Iris pigment epithelial cell (primary cell): ENCODE measurements at places on chromosomes 7 and 10.

DNA sequence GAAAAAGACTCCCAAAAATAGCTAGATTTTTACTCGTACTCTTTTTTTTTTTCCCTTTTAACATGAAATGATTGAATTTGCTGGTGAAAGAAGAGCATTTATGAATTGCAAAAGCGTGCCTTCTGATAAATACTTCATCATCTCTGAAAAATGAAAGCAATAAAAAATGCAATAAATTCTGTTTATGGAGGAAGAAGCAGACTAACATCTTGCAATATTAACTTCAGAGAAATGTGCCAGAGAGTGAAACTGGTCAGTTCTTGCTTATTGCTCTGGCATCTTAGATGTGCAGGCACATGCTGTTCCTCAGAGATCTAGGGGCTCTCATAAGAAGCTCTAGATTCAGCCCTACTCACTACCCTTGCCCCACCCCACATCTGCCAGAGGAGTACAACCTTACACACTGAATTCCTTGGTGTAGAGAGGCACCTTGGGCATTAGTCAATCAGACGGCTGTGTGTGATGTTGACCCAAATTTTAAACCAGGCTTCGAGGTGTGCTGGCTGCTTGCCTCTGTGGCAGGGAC is 891.1 kb upstream of the GHITM start:
- DNase-seq, result no peak

DNA sequence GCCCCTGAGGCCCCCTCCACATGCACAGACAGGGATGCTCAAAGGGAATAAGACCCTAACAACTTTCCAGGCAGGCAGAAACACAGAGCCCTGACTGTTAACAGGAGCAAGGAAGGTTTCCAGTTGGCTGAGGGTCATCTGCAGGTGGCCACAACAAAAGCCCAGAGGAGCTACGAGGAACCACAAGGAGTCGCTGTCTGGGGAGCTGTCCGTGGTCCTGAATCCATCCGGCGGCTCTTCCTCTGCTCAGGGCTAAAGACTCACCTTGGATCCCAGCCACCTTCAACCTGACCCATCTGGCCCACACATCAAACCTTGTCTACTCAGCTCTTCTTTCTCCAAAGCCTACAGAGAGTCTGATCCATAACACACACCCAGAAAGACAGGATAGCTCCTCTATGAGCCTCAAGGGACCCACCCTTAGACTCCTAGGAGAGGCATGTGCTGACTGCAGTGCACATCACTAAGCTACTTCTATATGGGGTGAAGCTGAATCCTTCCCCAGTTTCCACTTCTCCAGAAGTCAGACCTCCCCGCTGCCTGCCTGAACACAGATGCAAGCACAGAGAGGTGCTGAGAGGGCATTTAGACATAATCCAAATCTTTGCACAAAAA is 104.0 kb downstream of the SLIT1 start:
- peak; percentile 64 for DNase-seq

DNA sequence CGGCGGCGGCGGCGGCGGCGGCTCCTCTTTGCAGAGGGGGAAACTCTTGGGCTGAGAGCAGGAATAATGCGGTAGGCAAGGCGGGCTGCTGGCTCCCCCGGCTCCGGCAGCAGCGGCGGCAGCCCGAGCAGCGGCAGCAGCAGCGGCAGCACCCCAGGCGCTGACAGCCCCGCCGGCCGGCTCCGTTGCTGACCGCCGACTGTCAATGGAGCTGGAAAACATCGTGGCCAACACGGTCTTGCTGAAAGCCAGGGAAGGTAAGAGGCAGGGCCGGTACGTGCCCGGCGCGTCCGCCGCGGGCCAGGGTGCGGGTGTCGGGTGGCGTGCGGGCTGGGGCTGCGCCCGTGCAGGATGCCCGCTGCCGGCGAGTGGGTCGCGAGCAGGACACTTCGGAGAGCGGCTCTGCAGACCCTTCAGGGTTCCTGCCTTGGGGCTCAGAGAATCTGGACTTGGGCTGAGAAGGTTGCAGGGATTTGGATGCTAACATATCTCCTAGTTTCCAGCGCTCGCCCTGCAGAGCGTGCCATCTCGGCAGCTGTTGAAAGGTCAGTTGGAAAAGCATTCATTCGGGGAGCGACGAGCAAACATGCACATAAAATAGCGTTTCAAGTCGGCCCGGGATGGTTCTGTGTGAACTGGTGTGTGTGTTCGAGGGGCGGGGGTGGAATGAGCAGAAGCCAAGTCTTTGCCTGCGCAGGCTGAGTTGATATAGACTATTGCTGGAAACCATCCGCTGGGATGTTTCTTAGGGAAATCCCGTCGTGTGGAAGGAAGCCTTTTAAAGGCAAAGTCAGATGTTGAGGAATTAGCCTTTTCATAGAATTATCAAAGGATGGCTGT is 562 bp downstream of the GRK5 start:
- peak; percentile 69 for DNase-seq

- no peak for DNase-seq
Measured at GRCh38 chr10:72219235-72219814, 3.2 kb upstream of the ASCC1 start.

GRCh38 chr10:81995254-81995653 is 120.3 kb downstream of the NRG3 start:
- DNase-seq, result no peak

DNA sequence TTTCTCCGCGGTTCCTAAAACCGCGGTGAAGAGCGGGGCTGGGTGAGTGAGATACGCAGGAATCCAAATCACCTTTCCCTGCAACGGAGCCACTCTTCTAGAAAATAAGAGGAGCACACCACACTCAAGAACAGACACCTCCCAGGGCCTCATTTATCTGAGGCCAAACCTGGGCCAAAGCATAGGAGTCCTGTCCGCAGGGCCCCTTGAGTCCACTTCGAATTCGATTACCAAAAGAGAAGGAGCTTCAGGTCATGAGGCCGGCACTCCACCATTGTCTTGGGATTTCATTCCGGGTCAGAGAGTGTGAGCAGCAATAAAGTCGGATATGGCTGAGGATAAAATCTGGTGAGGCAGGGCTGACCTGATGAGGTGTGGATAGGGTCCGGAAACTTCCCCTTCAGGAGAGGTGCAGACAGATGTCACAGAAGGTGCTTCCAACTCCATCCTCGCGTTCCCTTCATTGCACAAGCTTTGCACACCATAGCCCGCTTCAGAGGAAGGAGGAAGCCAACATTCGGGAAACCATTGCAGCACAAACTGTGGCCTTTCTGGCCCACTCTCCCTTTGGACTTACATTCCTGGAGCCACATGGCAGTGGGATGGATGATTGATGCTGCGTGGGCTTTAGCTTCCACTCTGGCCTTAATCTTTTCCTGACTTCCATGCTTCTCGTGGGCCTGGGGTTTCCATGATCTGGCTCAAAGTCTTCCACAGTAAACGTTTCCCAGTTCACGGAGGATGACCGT is 27.2 kb upstream of the ZNF273 start:
- DNase-seq, result no peak

GRCh38 chr10:21078410-21079329 is 181.6 kb upstream of the NEBL start:
- DNase-seq, result peak; percentile 68

DNA sequence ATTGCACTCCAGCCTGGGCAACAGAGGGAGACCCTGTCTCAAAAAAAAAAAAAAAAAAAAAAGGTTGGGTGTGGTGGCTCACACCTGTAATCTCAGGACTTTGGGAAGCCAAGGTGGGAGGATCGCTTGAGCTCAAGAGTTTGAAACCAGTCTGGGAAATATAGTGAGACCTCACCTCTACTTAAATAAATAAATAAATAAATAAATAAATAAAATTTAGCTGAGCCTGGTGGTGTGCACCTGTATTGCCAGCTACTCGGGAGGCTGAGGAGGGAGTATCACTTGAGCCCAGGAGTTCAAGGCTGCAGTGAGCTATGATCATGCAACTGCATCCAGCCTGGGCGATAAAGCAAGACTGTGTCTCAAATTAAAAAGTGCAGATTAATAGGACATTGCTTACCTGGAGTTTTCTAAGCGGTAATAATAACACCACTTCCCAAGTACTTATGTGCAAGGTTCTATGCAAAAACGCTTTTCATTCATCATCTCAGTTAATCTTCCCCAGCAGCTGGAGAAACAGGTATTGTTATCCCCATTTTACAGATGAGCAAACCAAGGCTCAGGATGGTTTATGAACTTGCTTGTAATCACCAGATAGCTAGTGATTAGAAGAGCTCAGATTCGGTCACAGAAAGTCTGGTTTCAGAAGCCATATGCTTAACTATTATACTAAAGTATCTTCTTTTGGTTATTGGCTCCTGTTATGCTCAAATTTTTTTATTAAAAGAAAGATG is 196.5 kb upstream of the MKLN1 start:
- no peak for DNase-seq

DNA sequence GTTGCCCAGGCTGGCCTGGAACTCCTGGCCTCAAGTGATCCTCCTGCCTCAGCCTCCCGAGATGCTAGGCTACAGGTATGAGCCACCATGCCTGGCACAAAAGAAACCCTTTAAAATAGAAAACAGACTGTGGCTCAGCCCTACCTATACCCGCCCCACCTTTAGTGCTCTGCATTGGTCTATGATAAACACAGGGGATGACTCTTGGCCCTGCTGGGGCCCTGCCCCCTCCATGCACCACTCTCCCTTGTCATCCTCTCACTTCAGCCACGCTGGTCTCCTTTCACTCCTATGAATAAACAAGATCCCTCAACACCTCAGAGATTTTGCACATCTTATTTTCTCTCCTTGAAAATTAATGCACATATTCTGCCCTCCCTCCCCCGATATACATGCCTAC is 251.4 kb upstream of the KLF14 start:
- no peak for DNase-seq

DNA sequence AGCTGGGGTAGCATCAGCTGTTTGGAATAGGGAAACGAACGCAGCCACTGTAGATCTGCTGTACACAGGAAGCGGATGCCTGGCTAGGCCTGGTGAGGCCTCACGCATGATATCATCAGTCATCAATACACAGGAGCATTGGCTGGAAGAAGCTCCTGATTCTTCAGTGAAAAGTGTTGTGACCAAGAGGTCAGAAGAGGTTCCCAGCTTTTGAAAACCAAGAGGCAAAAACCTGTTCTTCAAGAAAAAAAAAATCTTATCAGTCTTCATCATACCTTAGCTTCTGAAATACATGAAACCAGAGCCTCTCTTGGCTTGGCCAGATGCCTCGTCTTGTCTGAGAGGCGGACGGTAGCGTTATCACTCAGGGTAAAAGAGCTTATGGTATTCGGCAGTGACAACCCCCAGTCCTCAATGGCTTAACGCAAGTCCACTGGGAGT is 139.3 kb upstream of the TCF7L2 start:
- peak; percentile 46 for DNase-seq

GRCh38 chr10:61793760-61794703 is 107.5 kb upstream of the ARID5B start:
- DNase-seq, result peak; percentile 73

DNA sequence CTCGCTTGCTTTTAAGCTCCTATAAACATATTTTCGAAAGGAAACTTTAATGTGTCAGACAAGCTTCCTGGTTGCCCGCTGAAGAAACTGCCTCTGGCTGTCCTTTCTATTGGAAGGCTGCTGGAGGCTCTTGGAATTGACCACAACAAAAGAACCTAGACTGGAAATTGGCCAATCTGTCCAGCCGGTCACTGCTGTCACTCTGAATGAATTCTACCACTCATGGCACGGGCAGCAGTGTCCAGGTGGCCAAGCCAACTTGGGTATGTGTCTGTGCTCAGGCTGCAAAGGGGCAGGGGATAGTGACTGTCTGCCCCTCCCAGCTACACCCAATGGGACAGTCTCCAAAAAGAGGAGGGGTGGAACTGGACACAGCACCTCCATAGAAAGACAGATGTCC is 57.6 kb downstream of the CDH23 start:
- DNase-seq, result no peak

- DNase-seq, result no peak
Measured at GRCh38 chr10:82211346-82211745, 336.4 kb downstream of the NRG3 start.

DNA sequence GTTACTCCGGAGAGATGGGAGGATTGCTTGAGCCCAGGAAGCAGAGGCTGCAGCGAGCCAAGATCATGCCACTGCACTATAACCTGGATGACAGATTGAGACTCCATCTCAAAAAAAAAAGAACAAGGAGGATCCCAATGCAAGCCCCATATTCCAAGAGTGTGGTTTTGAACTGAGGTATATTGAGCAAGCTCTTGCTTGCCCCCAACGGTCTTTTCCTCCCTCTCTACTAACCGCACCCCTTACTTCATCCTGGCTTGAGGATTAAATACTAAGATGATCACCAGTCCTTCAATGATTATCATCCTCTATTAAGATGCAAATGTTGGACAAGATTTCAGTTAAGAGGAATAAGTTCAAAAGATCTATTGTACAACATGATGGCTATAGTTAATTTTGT is 12.5 kb upstream of the SRGN start:
- DNase-seq, result no peak

- DNase-seq, result no peak
Measured at GRCh38 chr7:138625849-138626230, 75.3 kb downstream of the SVOPL start.

DNA sequence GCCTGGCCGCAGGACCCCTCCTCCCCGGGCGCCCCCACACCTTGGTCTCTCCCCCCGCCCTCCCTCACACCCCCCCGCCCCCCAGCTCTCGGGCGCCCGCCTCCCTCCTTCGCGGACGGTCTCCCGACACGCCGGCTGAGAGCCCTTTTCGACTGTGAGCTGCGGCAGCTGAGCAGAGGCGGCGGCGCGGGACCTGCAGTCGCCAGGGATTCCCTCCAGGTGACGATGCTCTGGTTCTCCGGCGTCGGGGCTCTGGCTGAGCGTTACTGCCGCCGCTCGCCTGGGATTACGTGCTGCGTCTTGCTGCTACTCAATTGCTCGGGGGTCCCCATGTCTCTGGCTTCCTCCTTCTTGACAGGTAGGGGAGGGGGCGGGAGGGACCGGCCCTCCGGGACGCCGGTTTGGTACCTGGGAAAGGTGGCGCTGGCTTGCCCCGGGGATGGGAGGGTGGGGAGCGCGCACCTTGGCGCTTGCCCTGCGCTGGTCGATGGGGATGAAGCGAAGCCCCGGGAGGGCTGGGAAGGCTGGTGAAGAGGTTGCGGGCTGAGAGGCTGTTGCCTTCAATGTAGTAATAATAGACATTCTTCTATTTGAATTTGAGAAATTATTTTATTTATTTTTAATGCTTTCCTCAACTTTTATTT is at the start of gene BMPER:
Gene BMPER, plus strand, starts transcription at position 151 of the 644 bp plus-strand sequence. Its CDS starts 75 bp downstream, at position 226.
- no peak for DNase-seq

DNA sequence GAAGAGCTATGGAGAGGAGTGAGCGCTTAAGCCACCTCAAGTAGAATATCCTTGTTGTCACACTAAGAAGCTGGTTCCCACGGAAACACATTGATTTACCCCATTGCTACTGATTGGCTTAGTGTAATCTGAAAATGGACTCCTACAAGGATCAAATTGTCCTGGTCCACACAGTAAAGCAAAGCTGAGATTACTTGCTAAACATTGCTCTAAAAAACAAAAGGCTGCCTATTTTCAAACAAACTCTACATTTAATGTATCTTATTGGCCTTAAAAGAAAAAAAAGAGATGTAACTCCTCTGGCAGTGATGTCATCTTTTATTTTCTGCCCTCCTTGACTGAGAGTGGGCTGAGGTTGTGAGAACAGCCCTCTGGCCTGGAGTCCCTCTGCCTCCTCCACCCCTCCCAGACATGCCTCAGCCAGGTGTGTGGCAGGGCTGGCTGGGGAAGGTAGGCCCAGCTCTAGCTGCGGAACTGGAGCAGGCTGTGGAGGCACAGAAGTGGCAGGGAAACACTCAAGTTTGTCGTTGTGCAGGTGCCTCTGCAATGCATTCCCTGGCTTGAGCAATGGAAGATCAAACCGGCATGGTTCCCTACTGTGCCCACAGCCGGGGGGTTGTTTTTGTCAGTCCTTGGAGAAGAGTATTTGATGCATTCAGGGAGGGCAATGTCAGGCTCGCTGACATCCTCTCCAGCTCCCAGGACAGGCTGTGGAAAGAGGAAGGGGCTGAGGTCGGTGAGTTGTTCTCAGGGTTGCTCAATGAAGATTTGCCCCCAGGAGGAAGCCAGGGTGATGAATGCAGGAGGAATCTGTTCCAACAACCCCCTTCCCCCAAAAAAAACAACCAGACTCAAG is 9.1 kb downstream of the KLF6 start:
- peak; percentile 80 for DNase-seq
